ENCODE measurements at places on chromosomes 5 and 9. TPM values are rescaled to one million over a fixed set of nuclear protein-coding genes. Genes with fewer than 3 reads are reported as not detected.

C5orf22 gene
- 27.1 TPM for total RNA-seq

BAAT gene
- under 0.01 TPM for total RNA-seq

ANKRD31 gene
- total RNA-seq = under 0.01 TPM

MAMDC2 gene
- 31.2 TPM for total RNA-seq

GPRIN1 gene
- total RNA-seq = 2.9 TPM

ZNF618 gene
- 23.3 TPM for total RNA-seq

TRPM3 gene
- total RNA-seq = not detected

NR2F1-AS1 gene
- 3.7 TPM for total RNA-seq

KIF20A gene
- 43.3 TPM for total RNA-seq

ZNF300 gene
- 9.8 TPM for total RNA-seq

SPATA31A7 gene
- not detected for total RNA-seq

GRXCR2 gene
- not detected for total RNA-seq

SOWAHA gene
- not detected for total RNA-seq

PHF2 gene
- 17.2 TPM for total RNA-seq

MYOT gene
- total RNA-seq = not detected

TERT gene
- total RNA-seq = not detected

OBP2B gene
- not detected for total RNA-seq

SEMA6A gene
- 6.6 TPM for total RNA-seq

PCDHGB6 gene
- total RNA-seq = 1.6 TPM

POLR3G gene
- total RNA-seq = 8.5 TPM

ZNF879 gene
- 5.2 TPM for total RNA-seq

FGD3 gene
- not detected for total RNA-seq

F2RL2 gene
- total RNA-seq = 0.16 TPM

FBP2 gene
- not detected for total RNA-seq

MCTP1 gene
- 321 TPM for total RNA-seq

CCDC192 gene
- not detected for total RNA-seq

CBY3 gene
- not detected for total RNA-seq

TMEM215 gene
- total RNA-seq = not detected

C9 gene
- total RNA-seq = 0.57 TPM

SELENOP gene
- total RNA-seq = 63.1 TPM

SLC36A3 gene
- not detected for total RNA-seq

CDH10 gene
- 0.57 TPM for total RNA-seq

OSMR gene
- total RNA-seq = 21.2 TPM

NPR3 gene
- total RNA-seq = 0.13 TPM

OR1N1 gene
- not detected for total RNA-seq

CARD9 gene
- 0.16 TPM for total RNA-seq

C9orf152 gene
- total RNA-seq = not detected

MFAP3 gene
- 121 TPM for total RNA-seq

KCNIP1 gene
- total RNA-seq = 0.32 TPM

IFNA13 gene
- not detected for total RNA-seq

PCDHB4 gene
- under 0.01 TPM for total RNA-seq

ADGRD2 gene
- under 0.01 TPM for total RNA-seq

DMRTA1 gene
- 0.25 TPM for total RNA-seq

TMC1 gene
- 1.3 TPM for total RNA-seq

SHOC1 gene
- not detected for total RNA-seq

DNAH5 gene
- total RNA-seq = 0.82 TPM

SPINK4 gene
- not detected for total RNA-seq

SOHLH1 gene
- total RNA-seq = not detected

GARIN3 gene
- total RNA-seq = not detected

SPATA6L gene
- 0.97 TPM for total RNA-seq

GAS1 gene
- 0.63 TPM for total RNA-seq

LCN15 gene
- total RNA-seq = not detected

GMCL2 gene
- not detected for total RNA-seq

AMBP gene
- not detected for total RNA-seq

ACTBL2 gene
- total RNA-seq = under 0.01 TPM

SH3TC2 gene
- 8.6 TPM for total RNA-seq

DMAC1 gene
- total RNA-seq = 6.6 TPM

BARHL1 gene
- not detected for total RNA-seq

ARRDC1 gene
- 25.7 TPM for total RNA-seq

Data from bladder microvascular endothelial cell (primary cell).